HuH-7 (cell line): ENCODE measurements at places on chromosomes 7 and 10.

GRCh38 chr10:43749145-43749576 lies 100.5 kb upstream of the ZNF32 start:
- no peak for DNase-seq

DNA sequence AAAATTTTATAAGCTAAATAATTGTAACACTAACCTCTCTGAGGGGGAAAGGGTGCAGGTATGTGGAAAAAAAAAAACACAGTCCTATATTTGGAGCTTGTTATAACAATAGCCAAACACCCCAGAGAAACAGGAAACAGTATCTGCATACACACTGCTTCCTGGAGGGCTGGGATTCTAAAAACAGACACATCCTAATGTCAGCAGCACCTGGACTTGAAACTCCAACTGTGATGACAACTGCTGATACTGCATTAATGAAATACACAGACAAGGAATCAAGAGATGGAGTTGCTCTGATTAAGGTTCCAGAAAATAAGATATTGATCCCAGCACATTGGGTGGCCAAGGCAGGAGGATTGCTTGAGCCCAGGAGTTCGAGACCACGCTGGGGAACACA lies 9.3 kb downstream of the DAGLB start:
- DNase-seq: no peak

DNA sequence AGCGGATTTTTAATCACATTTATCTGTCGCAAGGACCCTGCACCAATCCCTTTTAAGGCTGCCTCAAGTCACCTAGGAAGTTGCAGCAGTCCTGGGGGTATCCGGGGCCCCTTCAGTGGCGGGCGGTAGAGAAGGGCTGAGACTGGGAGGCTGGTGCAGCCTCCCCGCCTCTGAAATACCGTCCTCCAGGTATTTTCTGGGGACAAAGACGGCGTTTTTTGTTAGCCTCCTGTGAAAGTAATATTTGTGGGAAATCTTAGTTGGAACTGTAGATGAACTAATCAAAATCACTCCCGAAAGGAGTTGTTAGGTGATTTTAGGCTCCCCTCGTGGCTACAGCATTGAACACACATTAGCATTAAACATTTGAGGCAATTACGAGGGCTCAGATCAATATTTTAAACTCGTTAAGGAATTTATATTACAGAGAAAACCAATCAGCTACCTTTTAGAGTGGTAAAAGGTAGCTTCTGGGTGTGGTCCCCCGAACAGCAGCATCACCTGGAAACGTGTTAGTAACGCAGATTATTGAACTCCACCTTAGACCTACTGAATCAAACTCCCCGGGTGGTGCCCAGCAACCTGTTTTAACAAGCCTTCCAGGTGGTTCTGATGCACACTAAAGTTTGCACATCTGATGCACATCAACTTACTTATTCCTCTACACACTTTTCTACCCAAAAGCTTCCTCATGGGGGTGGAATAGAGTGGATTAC lies 530 bp upstream of the ANXA7 start:
- DNase-seq: peak; percentile 20

GRCh38 chr10:27099448-27099847 lies 846 bp downstream of the ANKRD26 start:
- DNase-seq: no peak

DNA sequence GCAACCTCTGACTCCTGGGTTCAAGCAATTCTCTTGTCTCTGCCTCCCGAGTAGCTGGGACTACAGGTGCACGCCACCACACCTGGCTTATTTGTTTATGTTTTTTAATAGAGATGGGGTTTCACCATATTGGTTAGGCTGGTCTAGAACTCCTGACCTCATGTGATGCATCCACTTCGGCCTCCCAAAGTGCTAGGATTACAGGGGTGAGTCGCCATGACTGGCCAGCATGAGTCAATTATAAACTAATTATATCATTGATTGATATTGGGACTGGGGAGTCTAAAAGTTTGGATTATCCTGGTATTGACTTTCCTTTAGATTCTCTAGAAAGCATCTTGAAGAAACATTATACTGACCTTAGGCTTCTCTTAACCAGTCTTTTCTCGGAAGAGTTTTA lies 73.9 kb upstream of the CCNY start:
- no peak for DNase-seq
